ENCODE measurements at places on chromosomes 6 and 20.

DNA sequence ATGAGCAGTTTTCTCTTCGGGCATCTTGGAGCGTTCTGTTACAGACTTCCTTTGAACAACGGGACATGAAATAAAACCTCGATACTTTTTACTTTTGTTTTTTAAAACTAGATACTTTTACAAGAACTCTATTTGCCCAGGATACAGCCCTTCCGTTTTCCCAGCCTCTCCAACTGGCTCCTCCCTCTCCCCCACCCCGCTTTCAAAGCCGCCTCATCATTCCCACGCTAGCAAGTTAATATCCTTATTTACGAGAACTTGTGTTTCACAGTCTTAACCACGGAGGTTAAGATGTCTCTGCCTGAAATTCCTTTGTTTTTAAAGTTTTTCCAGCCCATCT lies 241 bp upstream of the CFAP206 start:
- no peak for DNase-seq

DNA sequence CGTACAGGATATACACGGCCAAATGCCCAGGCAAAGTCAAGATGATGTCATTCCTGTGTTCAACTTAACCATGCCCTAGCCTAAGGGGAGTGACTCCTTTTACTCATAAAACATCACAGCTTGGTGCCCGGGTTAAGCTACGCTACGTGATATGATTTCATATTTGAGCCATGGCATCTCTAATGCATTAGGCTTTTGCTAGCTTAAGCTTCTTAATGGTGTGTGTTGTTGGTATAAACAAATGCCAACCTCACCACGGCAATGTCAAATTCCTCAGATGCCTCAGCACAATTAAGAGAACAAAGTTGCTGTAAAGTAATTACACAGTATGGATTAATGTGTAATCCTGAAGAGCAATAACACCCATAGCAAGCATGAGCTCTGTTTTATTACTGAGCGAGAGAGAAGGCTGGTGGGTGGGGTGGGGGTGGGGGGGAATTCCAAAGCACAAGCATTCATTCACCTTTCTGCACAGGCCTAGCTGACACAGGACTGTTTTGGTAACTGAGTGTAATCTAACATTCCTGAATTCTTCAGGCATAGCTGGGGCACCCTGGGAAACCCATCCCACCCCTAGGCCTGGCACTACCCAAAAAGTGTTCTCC lies 44.7 kb upstream of the CNKSR3 start:
- no peak for DNase-seq

GRCh38 chr6:51112731-51113130 lies 294.1 kb downstream of the TFAP2B start:
- no peak for DNase-seq

DNA sequence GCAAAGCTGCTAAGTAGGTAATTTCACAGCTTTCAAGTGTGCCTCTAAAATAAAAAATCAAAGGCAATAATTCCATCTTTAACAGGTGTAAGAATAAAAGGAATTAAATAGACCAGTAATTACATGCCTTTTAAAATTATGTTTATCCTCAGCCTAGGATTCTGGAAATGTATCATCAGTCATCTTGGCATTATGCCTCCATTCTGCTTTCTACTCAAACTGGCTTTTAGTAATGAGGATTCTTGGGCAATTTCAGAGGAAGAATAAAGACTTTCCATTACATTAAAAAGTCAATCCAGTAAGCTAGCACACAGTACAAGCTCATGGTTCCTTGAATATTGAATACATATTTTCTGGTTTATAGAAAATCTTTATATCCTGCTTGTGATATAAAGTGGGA lies 44.7 kb downstream of the GSTA2 start:
- DNase-seq: no peak

- DNase-seq: no peak
Measured at GRCh38 chr6:105014448-105014847, 57.5 kb downstream of the LIN28B start.

DNA sequence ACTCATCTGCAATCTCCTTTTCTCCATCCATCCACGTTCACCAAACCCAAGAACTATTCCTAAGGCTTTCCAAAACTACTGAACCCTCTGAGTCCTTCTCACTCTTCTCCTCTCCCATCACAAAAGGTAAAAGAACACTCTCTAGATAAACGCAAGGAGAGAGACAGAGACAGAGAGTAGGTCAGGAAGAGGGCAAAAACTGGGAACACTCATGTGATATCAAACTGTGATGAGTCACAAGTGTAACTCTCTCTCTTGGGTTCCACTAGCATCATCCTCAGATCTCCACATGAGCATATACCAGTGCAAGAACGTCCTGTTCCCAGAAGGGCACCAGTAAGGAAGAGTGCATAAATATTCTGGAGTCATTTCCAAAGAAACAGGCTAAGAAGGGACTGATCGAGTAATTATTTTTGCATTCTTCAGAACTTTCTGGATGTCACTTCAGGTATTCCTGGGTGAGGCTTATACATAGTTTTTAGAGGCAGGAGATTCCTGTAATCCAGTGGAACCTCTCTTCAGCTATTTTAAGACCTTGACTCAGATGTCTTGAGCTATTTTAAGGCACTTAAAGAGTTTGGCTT lies 47.3 kb upstream of the STXBP5 start:
- no peak for DNase-seq

DNA sequence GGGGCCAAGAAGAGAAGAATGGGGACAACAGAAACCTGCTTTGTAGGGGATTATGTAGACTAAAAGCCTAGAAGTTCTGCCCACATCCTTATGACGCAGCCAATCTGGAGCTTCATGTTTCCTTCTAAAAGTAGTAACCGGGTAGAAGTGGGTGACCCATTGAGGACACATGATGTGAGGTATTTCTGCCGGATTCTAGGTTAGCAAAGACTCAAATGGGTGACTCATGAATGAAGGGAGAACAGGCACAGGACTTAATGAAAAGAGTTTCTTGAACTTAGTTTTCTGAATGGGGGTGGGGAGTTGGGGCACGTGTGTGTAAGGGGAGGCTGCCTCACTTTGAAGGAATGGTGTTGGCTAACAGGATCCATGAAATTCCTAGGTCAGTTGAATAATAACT lies 68.8 kb downstream of the CDS2 start:
- DNase-seq: no peak

GRCh38 chr20:54713727-54714126 lies 238.3 kb downstream of the DOK5 start:
- no peak for DNase-seq

DNA sequence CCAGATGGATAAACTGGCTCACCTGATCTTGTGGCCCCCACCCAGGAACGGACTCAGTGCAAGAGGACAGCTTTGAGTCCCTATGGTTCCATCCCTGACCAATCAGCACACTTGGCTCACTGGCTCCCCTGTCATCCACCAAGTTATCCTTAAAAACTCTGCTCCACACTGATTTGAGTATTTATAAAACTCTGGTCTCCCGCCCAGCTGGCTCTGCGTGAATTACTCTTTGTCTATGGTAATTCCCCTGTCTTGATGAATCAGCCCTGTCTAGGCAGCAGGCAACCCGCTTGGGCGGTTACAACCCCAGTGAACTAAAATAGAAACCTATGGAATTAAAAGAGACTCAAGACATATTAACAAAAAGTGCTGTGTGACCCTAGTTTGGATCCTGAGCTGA lies 38.1 kb upstream of the CD83 start:
- no peak for DNase-seq

DNA sequence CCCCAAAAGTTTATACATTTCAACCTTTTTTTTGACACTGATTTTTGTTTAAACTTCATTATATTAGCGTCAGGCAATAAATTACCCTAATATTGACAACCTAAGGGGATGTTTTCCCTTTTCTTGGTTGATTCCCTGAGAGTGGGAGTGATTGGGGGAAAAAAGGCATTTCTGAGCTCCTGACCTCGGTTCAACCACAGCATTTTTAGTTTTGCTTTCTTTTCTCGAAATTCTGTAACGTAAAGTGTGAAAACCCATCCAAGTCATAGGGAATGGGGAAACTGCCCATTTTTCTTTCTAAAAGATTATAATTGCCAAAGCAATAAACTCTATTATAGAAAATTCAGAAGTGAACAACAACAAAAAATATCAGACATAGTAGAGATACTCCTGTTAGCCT lies 67.9 kb upstream of the SPACA1 start:
- DNase-seq: no peak

GRCh38 chr20:50412499-50412898 lies 97.7 kb upstream of the PTPN1 start:
- no peak for DNase-seq

- DNase-seq: no peak
Measured at GRCh38 chr6:87847135-87847829, 145.2 kb upstream of the AKIRIN2 start.

GRCh38 chr6:116629563-116629981 lies 13.3 kb downstream of the RSPH4A start:
- no peak for DNase-seq

DNA sequence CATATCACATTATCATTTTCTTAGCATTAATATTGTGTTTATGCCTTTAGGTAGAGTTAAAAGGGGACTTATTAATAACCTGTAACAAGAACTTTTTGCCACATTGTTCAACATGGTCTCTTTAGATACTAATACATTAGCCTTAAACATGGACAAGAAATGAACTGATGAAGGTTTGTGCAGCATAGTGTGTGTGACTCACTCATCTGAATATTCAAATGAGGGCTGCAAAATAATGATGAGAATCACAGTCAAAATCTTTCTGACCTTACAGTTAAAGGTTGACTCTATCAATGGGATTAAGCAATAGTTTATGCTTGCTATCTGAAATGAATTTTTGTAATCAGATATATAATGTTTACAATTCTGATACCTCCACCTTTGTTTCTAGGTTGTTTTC lies 1189.3 kb upstream of the CITED2 start:
- no peak for DNase-seq

All from NCI-H1092 (cell line).